ENCODE measurements at places on chromosomes 3 and 15.

GRCh38 chr3:186459108-186459467, 85.1 kb downstream of the CRYGS start:
- DNase-seq = no peak

GRCh38 chr15:29713784-29714183, 108.5 kb downstream of the TJP1 start:
- DNase-seq = no peak

DNA sequence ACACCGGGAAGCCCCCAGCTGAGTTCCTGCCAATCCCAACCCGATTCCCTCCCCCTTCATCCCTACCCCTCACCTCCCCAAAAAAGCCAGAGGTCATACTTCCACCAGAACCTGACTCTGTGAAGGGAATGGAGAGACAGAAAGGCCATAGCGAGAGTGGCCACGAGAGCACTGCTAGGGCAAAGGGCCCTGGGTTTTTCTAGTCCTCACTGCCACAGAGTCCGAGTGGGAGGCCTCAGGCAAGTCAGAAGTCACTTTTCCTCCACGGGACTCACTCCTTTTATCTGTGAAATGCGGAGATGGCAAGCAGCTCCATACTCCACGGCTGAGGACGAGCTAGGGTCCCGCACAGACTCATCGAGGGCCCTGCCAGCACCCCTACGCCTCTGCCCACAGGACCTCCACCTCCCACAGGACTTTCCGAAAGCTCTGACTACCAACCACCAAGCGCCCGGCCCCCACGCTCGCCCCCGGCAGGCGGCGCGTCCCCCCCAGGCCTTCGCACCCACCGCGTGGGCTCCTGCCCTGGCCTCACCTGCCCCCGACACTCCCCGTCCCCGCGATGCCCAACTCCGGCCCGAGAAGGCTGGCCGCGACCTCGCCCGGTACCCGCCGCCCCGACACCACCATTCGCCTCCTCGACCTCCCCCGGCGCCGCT, 792 bp downstream of the ATP13A3 start:
- DNase-seq = no peak

GRCh38 chr3:158522221-158523136, 48.5 kb upstream of the MLF1 start:
- DNase-seq = peak; percentile 30

DNA sequence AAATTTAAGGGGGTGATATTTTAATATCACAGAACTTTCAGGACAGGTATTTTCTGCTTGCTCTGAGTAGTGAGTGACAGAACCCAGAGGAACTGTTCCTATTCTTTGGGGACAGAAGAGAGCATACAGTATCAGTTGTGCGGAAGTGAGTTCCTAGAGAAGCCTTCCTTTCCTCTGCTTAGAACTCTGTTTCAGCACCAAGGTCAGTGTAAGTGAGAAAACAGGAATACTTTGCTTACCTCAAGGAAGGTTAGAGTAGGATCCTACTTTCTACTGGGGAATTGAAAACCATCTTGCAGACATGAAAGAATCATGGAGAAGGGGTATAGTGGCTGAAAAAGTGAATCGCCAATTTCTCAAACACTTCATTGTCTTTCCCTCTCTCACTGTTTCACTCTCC, 542.4 kb downstream of the SQOR start:
- DNase-seq = no peak

DNA sequence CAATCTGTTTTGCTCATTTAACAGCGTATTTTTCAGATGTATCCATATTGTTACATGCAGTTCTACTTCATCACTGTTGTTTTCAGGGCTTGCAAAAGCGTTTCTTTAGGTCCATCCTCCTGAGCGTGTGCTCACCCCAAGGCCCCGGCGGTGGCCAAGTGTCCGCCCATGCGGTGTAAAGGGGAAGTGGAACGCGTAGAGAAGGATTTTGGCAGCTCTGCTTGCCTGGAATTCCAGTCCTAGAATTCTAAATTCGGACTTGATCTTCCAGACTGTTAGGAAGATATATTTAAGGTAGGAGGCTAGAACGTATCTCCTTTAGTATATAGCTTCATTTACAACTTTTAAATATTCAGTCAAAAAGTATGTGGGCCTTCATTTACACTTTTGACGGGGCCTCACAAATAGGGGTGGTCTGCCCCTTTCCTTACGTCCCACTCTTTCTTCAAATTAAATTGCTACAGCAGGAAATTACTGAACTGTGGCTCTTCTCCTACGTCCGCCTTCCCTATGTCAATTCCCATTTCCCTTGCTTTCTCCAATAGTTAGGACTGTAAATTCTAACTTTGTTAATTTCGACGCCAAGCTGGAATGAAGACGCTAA, 609 bp upstream of the TBC1D23 start:
- no peak for DNase-seq

- DNase-seq = no peak
These were observed 63.6 kb downstream of the CYP11A1 start for GRCh38 chr15:74303741-74304309.

DNA sequence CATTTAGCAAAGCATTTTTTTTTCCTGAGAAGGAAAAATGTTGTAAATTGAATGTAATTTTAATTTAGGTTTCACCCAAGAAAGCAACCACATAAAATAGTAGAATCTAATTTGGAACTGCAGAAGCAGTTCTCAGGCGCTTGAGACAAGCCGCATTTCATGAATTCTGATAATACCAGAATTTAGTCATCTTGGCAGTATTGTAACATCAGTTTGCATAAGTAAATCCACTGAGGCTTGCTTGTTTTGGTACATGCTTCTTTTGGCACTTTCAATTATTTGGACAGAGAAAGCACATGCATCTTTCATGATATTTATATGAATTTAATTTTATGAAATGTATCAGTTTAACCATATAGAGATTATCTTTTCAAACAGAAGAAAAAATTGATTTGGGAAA, 389.7 kb upstream of the ROBO1 start:
- DNase-seq = no peak

- peak; percentile 29 for DNase-seq
These were observed 681.3 kb downstream of the ROBO1 start for GRCh38 chr3:79086514-79086913.

DNA sequence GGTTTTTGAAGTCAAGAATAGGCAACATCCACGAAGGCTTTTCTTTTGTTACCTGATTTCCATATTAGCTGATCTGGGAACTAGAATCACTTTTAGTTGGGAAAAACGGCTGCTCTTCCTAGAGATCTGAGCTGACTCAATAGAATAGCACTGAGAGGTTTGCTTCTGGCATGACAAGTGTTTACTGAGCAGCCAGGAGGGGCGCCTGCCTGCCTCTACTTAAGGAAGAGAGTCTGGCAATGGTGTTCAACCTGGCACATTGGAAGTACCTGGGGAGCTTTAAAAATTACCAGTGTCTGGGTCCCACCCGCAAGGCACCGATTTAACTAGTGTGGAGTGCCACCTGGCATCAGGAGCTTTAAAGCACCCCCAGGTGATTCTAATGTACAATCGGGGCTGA, 34.4 kb downstream of the FAM43A start:
- DNase-seq = no peak

DNA sequence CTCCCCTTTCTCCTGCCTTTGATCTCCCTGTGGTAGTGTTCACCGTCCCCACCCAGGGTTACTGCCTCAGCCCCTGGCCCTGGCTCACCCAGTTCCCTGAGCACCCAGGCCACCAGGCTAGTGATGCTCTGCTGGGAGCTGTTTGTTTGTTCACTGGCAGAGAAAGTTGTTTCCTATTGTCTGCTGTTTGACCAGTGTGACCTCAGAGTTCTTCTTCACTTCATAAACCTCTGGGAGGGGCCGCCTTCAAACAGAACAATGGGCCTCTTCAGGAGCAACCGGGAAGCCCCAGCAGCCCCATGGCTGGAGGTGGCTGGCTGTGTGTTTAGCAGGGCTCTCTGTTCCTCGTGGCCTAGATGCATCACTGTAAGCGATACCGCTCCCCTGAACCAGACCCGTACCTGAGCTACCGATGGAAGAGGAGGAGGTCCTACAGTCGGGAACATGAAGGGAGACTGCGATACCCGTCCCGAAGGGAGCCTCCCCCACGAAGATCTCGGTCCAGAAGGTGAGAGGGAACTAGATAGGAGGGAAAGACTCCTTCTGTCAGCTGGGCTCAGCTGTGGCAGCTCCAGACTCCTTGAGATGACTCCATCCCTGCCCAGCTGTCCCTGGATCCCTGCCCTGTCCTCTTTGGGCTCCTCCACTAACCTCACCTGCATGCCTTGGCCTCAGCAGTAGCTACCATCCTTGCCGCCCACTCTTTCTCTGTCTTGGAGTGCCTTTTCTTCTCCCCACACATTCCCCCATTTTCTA, 3.4 kb downstream of the CLK3 start:
- DNase-seq = no peak

DNA sequence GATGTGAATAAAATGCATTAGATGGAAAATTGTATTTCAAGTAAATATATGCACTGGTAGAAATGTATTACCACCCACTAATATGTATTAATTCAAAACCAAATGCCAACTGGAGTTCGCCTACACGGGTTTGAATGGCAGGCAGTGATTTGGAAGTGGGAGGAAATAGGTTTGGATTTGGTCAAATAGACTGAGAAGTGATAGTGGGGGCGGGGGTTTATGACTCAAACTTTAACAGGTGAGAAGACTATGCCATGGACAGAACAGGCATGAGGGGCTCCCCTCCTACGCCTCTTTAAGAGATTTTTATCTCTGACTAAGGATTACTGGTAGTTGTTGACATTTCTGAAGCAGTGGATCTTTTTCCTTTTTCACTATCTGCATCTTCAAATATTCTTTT, 677.8 kb downstream of the NTRK3 start:
- no peak for DNase-seq

DNA sequence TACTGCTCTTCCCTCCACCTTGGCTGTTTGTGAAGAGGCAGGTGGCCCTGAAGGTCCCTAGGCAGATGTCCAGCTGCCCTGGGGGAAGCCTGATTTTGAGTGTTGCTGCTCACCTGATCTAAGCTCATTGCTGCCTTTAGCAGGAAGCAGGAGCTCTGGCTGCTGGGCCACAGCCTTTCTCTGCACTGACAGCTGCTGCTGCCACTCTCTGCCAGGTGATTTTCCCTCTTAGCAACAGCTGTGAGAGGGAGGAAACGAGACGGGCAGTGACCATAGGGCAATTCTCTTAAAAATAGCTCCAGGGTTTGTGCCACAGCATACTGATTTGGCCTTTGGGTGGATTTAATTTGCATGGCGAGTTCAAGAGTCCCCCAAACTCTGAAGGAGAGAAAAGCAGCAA, 415.8 kb upstream of the SEMA6D start:
- DNase-seq = no peak

DNA sequence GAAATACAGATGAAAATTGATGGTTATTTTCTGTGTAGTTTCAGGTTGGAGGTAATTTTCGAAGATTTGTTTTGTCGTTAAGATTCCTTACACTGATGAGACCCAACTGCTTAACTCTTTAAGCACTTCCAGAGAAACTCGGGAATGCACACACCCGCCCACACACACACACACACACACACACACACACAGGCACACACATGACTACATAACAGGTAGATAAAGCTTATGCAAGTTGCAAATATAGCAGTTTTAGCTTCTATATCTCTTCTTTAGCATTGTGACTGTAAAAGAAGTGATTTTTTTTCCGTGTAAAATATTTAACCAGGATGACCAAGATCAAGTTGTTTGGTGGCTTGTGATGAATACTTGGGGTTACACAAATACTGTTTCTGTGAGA, 294.9 kb upstream of the NR2F2 start:
- no peak for DNase-seq

DNA sequence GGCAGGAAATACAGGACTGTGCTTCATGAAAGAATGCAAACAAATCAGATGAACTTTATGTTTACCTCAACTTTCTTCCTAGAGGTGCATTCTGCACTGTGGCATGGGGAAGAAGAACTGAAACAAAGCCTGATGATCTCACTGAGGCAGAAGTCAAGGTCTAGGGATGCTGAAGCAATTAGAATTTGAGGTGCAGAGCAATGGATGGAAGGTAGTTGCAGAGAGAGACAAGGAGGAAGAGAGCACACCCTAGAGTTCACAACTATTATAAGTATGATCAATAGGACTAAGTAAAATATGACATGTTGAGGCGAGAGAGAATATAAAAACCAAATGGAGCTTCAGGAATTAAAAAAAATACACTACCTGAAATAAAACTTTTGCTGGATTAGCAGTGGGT, 420.1 kb downstream of the EDEM1 start:
- DNase-seq = no peak

DNA sequence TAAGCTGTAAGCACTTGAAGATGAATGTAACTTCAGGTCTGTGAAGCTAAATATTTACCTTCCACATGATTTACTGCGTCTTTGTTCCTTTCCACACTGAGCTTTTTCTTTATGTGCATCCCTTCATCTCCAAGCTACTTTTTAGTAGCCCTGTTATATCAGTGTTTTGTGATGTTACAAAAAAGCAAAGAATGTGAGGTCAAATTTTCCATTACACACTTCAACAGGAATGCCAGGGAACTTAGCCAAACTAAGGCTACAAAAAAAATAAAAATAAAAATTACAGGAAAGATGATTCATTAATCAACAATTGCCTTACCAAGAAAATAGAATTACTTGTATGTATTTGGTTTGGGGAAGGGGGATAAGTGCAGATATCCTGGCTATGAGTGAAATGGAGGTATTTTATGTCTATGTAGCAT, 73.0 kb downstream of the FILIP1L start:
- DNase-seq = peak; percentile 92

DNA sequence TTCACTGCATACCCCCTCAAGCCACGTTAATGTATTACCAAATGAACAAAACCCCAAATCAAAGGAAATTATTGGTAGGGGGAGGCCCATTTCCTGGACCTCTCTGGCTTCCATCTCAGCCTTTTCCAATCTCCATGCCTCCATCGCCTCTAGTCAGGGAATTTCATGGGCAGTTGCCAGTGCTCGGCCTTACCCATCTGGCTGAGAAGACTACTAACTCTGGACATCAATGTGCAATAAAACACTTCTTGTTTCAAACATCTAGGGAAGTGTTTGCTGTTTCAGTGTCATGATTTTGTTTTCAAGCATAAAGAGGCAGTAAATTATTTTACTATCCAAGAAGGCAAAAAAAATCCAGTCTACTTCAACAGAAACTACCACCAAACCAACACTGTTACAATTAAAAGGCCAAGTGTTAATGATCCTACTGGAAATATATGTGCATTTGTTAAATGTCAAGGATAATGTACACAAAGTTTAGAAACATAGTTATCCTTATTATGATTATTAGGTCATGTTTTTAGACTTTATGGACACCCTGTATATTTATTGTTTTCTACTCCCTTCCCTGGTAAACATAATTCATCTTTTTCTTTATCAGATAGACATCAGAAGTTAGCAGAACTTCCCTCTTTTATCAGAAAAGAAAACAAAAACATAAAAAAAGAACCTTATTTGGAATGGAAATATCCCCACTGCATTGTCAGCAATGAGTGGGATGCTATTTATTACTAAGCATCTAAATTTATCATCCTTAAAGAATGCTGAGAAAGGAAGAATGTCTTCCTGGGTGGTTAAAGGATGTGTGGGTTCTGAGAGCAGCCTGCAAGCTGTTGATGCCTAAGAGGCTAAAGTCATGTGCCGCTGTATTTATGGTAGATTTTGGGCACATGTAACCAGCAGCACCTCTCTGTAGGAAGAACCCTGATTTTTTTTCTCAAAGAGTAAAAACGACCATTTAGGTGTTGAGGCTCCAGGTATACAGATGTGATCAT, 15.2 kb downstream of the LDHAL6B start:
- peak; percentile 81 for DNase-seq
